ENCODE measurements at places on chromosomes 13 and 19.

- DNase-seq = no peak
Measured at GRCh38 chr13:111926501-111927180, 140.3 kb upstream of the SOX1 start.

DNA sequence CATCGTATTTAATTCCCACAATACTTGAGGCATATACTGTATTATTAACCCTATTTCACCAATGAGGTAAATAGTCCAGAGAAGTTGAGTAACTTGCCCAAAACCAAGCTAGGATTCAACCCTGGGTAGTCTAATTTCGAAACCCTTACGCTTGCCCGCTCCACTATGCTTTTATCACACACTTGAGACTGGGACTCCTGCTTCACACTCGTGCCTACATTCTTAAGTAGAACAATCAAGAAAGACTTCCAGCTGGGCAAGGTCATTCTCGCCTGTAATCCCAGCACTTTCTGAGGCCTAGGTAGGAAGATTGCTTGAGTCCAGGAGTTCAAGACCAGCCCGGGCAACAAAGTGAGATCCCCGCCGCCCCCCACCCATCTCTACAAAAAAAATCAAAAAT is 3.6 kb downstream of the ZNF541 start:
- no peak for DNase-seq

DNA sequence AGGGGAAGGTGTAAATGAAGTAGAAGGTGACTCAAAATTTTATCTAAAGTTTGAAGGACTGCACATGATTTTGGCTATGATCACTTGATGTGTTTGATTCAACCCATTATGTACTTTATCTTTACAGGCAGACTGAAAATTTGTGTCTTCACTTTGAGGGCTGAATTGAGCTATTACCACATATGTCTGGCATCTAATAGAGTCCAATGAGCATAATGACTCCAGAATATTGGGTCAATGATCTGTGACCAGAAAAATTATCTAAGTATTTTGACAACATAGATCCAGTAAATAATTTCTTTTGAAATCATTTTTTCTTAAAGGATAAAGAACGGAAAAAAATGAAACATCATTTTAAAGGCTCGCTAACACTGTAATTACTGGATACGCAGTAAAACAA is 2810.0 kb downstream of the PCDH9 start:
- no peak for DNase-seq

- DNase-seq = no peak
Measured at GRCh38 chr19:1166872-1167573, 7.0 kb downstream of the SBNO2 start.

DNA sequence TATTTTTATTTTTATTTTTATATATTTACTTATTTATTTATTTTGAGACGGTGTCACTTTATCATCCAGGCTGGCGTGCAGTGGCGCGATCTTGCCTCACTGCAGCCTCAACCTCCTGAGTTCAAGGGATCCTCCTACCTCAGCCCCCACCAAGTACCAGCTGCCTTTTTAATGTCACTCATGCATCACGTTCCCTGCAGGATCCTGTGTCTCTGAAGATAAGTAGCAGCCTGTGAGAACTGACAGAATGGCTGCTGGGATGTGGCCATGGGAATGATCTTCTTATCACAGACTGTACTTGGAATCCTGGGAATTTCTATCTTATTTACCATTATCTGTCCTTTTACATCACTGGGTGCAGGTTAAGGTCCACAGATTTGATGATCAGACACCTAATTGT is 9.2 kb upstream of the ZNF761 start:
- no peak for DNase-seq

DNA sequence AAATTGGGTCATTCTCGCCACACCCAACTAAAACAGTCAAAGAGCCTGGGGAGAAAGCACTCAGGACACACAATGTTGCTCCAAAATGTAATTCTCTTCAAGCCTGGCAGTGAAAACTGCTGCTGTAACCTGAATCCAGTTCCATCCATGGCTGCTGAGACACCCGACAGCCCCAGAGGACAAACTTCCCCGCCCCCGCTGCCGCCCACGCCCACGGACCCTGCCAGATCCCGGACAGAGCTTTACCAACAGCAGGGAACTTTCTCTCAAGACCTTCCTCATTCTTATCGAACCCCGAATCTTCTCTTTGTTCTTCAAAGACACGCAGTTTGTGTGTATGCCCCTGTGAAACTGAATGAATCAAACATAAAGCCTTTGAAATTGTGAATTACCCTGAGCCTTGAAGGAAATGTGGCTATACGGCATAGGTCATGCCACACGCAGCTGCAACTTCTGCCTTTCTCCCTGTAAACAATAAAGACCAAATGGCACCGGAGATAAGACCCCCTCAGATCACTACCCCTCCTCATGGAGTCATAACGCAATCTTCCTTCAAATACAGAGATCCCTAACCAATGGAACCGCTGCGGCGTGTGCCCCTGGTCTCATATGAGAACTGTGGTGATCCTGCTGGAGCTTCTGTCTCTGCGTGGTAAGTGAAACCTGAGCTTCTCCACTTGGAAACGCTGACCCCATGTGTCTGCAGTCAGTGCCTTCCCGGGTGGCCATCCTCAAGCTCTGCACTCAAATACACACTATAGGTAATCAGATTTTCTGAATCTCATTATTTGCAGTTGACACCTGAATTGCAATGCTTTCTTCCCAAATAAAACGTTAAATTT is 4.8 kb upstream of the LAMP1 start:
- no peak for DNase-seq

GRCh38 chr19:57245066-57245465 is 4.6 kb downstream of the ZNF805 start:
- peak; percentile 61 for DNase-seq

DNA sequence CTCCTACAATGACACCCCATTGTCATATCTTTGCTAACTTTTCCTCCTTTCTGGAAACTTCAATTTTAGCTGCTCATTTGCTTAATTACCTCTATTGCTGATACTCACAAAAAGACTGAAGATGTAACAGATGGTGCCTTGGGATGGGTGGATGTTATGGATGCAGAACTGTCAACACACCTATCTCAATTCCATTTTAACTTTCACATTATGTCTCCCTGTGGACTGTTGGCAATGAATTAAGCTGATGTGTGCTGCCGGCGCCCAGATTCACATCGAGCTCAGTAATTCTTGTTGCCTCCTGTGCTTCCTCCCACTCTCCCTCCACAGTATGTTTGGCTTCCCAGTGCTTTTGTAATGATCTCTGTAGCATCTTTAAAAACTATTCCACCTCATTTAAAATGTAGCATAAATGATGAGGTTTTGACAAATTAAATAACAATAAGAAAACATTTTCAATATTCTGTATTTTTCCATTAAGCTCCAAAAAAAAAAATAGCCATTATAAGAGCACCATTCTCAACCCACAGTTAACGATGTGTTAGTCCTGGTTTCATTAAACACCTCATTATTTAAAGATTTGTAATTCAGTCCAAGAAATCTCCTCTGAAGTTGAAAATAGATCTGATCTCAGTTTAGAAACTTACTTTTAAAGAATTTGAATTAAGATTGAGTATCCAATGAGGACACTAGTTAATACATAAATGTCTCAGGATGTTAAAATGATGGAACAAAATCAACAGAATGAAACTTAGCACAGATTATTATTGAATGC is 99.9 kb upstream of the FAM216B start:
- no peak for DNase-seq

GRCh38 chr19:40663695-40664692 is 26.5 kb downstream of the NUMBL start:
- no peak for DNase-seq

- DNase-seq = no peak
Measured at GRCh38 chr19:16040642-16041041, 35.7 kb upstream of the TPM4 start.

- DNase-seq = no peak
Measured at GRCh38 chr13:59112221-59112718, 1051.5 kb downstream of the DIAPH3 start.

GRCh38 chr13:92460479-92460878 is 766.1 kb upstream of the GPC6 start:
- DNase-seq = no peak

DNA sequence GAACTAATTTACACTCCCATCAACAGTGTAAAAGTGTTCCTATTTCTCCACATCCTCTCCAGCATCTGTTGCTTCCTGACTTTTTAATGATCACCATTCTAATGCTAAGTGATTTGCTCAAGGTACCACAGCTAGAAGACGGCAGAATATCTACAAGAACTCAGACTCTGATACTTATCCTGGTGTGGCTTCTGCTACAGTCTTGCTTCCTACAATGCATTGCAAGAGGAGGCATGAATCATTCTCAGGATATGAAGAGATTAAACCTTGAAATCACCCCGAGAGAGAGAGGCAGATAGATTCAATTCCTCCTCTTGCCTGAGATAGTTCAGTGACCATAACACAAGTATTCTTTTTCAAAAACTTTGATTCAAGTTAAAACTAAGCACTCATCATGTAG is 306.4 kb downstream of the TBC1D4 start:
- no peak for DNase-seq

GRCh38 chr19:33804021-33804799 is 7.5 kb downstream of the KCTD15 start:
- no peak for DNase-seq

DNA sequence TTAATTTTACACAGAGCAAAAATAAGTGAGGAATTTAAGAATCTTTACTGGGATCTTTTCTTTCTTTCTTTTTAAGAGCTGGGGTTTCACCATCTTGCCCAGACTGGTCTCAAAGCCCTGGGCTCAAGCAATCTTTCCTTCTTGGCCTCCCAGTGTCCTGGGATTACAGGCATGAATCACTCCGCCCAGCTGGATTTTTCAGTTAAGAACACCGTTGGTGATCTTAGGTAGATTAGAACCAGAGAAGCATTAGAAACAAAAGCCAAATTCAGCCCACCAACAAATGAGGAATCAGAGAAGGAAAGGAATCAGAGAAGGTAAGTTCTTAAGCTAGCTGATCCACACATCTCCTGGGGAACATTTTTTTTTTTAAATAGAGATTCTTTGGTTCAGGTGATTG is 34.2 kb downstream of the EPSTI1 start:
- DNase-seq = no peak

GRCh38 chr19:46840498-46840942 is 10.1 kb downstream of the AP2S1 start:
- no peak for DNase-seq

- DNase-seq = no peak
Measured at GRCh38 chr19:42392165-42392564, 2.1 kb upstream of the CNFN start.

DNA sequence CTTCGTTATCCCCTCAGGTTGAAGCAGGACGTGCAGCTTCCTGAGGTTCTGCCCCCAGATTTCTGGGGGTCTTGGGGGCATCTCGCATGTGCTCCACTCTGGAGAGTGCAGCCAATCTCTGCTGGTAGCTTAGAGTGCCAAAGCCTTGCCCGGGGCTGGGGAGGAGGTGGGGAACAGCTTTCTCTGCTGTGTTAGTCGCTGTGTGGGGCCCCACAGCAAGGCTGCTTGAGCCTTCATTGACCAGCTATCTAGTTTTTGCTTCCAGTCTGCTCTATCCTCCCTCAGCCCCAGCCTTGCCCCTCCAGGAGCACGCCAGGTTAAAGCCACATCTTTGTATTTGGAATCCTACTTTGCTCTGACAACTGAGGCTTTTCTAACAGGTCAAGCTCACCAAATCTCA is 32.0 kb upstream of the MEDAG start:
- DNase-seq = no peak

DNA sequence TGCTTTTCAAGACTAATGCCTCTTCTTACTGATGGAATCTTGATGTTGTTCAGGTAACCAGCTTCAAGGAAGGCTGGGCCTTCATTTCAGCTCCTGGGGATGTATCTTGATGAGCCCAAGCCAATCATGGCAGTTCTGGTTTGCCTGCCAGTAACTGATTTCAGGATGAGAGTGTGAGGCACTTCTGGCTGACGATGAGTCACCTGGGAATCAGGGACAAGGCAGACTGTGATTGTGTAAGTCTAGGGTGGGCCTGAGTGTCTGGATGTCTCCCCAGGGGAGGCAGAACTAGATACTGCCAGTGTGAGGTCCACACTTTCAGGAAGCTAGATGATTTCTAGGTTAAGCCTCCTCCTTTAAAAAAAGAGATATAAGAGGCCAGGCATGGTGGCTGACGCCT is 77.3 kb upstream of the KL start:
- no peak for DNase-seq

DNA sequence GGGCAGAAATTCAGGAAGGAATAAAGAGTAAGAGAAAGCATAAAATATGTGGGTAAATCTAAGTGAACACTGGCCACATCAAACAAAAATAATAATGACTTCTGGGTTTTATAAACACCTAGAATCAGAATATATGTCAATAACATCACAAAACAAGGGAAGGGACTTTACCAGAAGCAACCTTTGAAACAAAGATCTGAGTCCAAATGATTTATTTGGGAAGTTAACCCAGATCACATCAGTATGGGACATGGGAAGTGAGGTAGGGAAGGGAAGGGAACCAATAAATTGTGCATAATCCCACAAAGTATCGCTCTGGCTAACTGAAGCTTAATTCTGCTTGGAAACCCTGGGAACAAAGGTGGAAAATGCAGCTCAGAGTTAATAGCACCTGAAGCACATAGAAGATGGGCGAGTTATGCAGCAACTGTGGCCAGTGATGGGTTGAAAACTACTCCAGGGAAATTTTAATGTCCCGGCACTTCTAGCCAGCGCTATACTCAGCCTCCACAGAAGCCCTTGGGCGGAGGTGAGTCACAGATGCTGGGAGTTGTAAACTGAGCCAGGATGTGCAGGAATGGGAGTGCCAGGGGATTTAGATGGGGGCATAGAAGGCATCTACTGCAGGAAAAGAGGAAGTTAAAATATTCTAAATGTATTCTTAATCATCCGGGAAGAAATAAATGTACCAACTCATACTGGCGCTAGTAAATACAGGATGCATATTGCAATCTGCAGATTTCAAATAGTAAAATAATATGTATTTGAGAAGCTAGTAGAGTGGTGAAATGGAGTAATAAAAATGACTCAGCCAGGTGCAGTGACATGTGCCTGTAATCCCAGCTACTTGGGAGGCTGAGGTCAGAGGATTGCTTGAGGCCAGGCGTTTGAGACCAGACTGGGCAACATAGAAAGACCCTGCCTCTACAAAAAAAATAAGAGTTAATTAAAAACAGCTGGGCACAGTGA is 34.2 kb upstream of the CEBPG start:
- no peak for DNase-seq

DNA sequence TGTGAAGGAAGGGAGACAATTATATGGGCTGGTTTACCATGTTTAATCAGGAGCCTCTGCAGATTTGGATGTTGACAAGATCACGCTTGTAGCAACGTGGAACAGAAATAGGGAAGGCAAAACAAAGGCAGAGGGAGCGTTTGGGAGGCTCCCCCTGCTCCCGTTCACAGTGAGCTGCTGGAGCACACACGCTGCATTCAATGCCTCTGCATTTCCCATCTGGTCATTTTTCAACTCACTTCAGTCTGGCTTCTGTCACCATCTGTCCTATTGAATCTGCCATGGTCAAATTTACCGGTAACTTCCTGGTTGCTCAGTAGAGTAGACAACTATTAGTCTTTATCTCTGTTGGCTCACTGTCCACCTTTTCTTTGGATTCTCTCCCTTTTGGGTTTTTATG is 91.0 kb downstream of the NHLRC3 start:
- DNase-seq = no peak

DNA sequence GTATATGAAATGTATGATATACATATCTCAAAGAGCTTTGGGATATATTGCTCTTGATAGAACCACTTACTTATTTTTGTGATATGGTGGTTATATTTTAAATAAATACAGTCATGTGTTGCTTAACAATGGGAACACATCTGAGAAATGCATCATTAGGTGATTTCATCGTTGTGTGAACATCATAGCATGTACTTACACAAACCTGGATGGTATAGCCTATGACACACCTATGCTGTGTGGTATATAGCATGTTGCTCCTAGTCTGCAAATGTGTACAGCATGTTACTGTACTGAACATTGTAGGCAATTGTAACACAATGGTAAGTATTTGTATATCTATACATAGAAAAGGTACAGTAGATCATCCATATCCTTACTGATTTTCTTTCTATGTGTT is 7.7 kb downstream of the RB1 start:
- DNase-seq = no peak
